ENCODE measurements at places on chromosomes 1 and 21. TPM values are rescaled to one million over a fixed set of nuclear protein-coding genes. Genes with fewer than 3 reads are reported as not detected.

GRCh38 chr1:160865337-160865736 lies 2.6 kb upstream of the CD244 start:
- DNase-seq: no peak

DNA sequence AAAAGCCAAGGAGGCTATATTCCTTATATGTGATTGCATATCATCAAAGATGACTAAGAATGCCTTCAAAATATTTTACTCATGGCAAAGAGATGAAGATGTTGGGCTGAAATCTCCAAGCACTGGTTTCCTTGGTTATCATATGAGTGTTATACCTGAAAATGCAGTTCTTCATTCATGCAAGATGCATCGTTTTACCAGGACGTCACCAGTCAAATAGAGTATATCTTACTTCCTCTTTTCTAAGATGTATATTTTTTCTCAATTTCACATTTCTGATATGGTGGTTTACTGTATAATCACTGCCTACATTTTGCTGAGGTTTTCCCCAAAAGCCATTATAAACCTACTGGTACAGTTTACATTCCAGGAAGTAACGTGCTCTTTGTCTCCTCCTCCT lies 1085.7 kb downstream of the NCAM2 start:
- no peak for DNase-seq

GRCh38 chr1:184296466-184297243 lies 90.2 kb upstream of the C1orf21 start:
- DNase-seq: peak; percentile 50

GRCh38 chr1:175708787-175709186 lies 34.6 kb downstream of the TNR start:
- no peak for DNase-seq

The KRTAP20-3 gene
- not detected for total RNA-seq
